ENCODE measurements at places on chromosomes 3 and 15.
A peak's percentile ranks its signal among the peaks of the same experiment; 100 is the strongest.

- DNase-seq, result no peak
Observed at GRCh38 chr3:15206662-15207576, 873 bp downstream of the CAPN7 start.

GRCh38 chr3:190017521-190018288, 103.0 kb downstream of the P3H2 start:
- DNase-seq, result peak; percentile 75

DNA sequence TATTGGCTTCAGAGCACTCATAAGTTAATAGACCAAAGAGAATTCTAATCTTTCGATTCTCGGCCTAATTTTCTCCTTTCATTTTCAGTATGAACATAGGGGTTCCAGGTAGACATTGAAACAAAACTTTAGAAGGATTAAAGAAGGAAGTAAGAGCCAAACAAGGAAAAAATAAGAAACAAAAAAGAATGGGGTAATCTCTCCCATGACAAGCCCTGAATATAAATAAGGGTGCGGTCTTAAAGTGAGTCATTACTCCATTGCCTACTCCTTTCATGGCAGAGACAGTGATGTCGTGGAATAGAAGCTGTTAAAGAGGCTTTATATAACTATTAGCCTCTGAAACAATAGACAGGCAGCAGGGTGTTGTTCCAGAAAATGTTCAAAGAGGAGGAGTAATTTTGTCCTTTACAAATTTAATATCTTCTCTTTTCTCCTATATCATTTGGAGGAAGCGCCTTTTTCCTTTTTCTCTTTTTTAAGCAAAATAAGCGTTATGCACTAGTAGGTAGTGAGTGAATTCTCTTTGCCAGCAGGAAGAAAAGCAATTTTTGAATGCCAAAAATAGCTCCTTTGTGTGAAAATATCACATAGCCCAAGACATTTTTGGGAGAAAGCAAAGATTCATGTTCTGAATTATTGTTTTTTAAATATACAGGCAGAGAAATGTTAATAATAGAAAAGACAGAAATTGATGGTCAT, 607.9 kb upstream of the KCNMB2 start:
- DNase-seq, result no peak

DNA sequence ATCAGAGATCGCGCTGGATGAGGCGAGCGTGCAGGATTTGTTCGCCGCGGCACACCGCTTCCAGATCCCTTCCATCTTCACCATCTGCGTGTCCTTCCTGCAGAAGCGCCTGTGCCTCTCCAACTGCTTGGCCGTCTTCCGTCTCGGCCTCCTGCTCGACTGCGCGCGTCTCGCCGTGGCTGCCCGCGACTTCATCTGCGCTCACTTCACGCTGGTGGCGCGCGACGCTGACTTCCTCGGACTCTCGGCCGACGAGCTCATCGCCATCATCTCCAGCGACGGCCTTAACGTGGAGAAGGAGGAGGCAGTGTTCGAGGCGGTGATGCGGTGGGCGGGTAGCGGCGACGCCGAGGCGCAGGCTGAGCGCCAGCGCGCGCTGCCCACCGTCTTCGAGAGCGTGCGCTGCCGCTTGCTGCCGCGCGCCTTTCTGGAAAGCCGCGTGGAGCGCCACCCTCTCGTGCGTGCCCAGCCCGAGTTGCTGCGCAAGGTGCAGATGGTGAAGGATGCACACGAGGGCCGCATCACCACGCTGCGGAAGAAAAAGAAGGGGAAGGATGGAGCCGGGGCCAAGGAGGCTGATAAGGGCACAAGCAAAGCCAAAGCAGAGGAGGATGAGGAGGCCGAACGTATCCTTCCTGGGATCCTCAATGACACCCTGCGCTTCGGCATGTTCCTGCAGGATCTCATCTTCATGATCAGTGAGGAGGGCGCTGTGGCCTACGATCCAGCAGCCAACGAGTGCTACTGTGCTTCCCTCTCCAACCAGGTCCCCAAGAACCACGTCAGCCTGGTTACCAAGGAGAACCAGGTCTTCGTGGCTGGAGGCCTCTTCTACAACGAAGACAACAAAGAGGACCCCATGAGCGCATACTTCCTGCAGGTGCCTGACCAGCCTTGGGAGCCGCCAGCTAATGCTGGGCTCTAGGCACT, 819 bp downstream of the KLHL40 start:
- DNase-seq, result no peak

- no peak for DNase-seq
Observed at GRCh38 chr15:42772901-42773300, 36.0 kb upstream of the CDAN1 start.

Measured in midbrain (tissue), 1 donor.